ENCODE measurements at places on chromosomes 1 and 21. TPM values are rescaled to one million over a fixed set of nuclear protein-coding genes. Genes with fewer than 3 reads are reported as not detected.

Gene GABRD
- 1.0 TPM for total RNA-seq

DNA sequence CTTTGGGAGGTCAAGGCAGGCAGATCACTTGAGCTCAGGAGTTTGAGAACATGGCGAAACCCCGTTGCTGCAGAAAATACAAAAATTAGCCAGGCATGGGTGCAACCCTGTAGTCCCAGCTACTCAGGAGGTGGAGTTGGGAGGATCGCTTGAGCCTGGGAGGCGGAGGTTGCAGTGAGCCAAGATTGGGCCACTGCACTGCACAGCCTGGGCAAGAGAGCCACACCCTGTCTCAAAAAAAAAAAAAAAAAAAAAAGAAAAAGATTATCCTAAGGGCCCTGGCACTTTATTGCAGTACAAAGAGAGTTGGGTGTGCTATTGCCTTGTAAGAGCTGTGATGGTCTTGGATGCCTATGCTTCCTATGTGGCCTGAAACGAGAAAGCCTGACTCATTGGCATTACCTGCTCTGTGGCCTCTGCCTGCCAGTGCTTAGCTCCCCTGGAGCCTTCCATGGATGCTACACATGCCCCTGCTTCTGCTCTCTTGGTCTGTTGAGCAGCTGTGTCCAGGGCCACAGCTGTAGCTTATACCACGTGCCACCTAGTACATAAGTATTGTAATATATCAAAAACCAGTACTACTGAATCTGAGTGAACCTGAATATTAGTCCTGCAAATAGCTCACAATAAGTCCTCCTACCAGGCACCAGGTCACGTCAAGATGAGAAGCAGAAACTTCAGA, 45.8 kb downstream of the DNAJC6 start:
- H3K27me3 ChIP-seq: no peaks in the 10 kb centered on the region
- H3K36me3 ChIP-seq: no peaks in the 10 kb centered on the region
- no peak overlapping the region for H3K27ac ChIP-seq
- H3K4me1 ChIP-seq: no peaks in the 10 kb centered on the region
- H3K4me3 ChIP-seq: no peak overlapping the region
- no peak for DNase-seq

Gene TCP10L
- total RNA-seq: 1.0 TPM

GRCh38 chr1:200081151-200081968, 53.9 kb downstream of the NR5A2 start:
- H3K4me1 ChIP-seq: peaks cover 3% of the 10 kb centered on the region
- no peak overlapping the region for H3K27ac ChIP-seq
- H3K4me3 ChIP-seq: peak overlapping the region; percentile 8
- peaks cover 7% of the 10 kb centered on the region for H3K27me3 ChIP-seq
- no peak for DNase-seq
- no peaks in the 10 kb centered on the region for H3K36me3 ChIP-seq

GRCh38 chr1:194347200-194347599, 1160.8 kb upstream of the B3GALT2 start:
- no peaks in the 10 kb centered on the region for H3K27me3 ChIP-seq
- H3K4me3 ChIP-seq: no peak overlapping the region
- no peak for DNase-seq
- H3K4me1 ChIP-seq: no peaks in the 10 kb centered on the region
- H3K27ac ChIP-seq: no peak overlapping the region

Gene OR14K1
- not detected for total RNA-seq

Gene ABCA4
- not detected for total RNA-seq

Gene MINDY1
- total RNA-seq: 54.0 TPM

Gene E2F2
- 2.7 TPM for total RNA-seq

- H3K27ac ChIP-seq: no peak overlapping the region
- H3K27me3 ChIP-seq: no peaks in the 10 kb centered on the region
- no peak overlapping the region for H3K4me3 ChIP-seq
These were observed 1.3 kb downstream of the C8B start for GRCh38 chr1:56964349-56965017.

GRCh38 chr21:36097427-36098181, 27.8 kb downstream of the CBR1 start:
- DNase-seq: no peak
- H3K4me3 ChIP-seq: no peak overlapping the region
- no peaks in the 10 kb centered on the region for H3K4me1 ChIP-seq

Gene PCAT6
- total RNA-seq: 0.53 TPM

Gene DISP1
- total RNA-seq: 5.1 TPM

DNA sequence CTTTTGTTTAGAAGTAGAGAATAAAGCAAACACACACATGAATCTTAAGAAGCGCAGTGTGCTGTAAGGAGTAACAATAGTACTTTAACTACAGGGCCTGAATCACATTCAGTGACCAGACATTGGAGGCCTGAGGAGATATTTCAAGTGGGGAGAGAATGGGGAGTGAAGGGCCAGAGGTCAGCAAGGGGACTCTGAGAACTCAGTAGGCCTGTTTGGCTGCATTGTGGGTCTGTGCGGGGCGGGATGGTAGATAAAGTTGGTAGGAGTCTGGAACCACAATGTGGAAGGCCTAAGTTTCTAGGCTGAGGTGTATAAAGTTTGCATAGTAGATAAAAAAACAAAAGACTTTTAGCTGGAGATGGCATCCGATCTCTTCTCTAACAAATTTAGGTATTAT, 52.7 kb upstream of the WLS start:
- no peaks in the 10 kb centered on the region for H3K36me3 ChIP-seq
- no peak for DNase-seq
- H3K4me3 ChIP-seq: no peak overlapping the region
- H3K4me1 ChIP-seq: no peaks in the 10 kb centered on the region
- H3K27me3 ChIP-seq: no peaks in the 10 kb centered on the region

DNA sequence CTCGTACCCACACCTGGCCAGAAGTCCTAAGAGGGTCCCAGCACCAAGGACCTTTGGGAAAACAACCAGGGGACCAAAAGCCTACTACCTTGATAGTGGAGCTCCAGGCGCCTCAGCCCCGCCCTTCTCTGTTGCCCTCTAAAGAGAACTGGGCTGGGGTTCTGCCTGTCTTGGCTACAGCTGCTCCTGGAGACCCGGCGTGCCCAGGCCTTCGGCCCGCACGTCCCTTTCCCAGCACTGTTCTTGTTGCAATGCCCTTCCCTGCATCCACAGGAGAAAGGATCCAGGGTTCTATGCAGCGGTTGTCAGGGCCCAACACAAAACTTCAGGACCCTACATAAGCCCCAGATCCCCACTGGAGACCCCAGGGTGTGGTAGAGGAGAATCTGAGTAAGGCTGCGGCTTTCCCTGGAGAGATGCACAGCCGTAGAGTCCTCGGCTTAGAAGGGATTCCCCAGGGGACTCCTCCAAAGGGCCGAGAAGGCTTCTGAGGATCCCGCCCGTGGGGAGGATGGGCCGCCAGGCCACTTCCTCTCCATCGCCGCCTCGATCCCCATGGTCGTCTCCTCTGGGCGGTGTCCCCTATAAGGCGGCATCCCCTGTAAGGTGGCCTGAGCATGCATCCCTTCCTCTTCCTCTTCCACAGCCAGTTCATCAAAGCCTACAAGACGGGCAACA, 12.0 kb downstream of the SLC66A1 start:
- H3K27ac ChIP-seq: no peak overlapping the region
- no peak for DNase-seq
- H3K36me3 ChIP-seq: peaks cover 3% of the 10 kb centered on the region
- no peak overlapping the region for H3K4me3 ChIP-seq

Gene KRTAP12-2
- total RNA-seq: not detected
